ENCODE measurements at places on chromosomes 5 and 9.
A peak's percentile ranks its signal among the peaks of the same experiment; 100 is the strongest.

- no peak for DNase-seq
Measured at GRCh38 chr5:110268283-110268682, 458.2 kb downstream of the TMEM232 start.

- no peak for DNase-seq
Measured at GRCh38 chr9:106801816-106802215, 61.1 kb upstream of the ZNF462 start.

DNA sequence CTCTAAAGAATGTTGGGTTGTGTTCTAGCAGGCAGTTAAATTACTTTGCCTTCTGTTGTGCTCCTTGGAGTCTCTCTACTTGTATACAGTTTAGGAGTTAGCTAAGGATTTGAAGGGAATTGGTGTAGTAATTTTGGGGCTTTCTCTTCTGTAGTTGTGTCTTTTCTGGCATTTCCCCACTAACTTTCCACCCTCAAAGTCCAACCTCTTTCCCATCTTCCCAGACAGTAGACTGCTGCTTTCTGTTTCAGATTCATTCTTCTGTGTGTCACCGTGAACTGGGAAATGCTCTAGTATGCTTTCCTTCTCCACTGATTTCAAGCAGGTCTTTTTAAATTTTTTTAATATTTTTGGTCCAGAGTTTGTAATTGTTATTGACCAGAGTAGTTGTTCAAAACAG is 4.5 kb upstream of the ANGPTL2 start:
- no peak for DNase-seq

DNA sequence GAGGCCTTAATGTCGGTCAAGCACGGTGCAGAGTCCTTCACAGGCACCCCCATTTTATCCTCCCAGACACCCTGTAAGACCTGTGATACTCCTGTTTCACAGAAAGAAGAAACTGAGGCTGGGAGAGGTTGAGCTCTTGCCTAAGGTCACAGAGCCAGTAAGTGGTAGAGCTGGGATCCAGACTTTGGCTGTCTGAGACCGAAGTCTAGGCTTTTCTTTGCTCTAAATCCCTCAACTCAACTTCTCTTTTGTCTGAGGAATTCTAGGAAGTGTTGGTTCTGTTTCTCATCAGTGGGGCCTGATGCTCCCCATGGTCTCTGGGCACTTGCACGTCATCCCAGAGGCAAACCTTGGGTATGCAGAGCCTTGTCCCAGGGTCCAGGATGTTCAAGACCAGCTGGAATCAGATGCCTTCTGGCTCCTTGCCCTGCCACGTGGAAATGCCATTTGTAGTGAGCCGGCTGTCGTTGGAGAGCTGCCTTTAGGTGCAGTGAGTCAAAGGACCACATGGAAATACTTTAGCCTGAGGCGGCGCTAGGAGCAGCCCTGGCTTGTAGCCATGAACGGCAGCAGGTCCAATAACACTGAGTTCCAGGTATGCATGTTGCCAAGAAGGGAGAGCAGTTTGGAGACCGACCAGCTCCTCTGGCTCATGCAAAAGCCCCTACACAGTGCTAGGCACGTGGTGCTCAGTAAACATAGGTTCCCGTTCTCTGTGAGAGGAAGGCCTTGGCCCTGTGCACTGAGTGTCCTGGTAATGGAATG is 9.2 kb downstream of the DCANP1 start:
- no peak for DNase-seq

GRCh38 chr9:36402536-36402935 is 2.5 kb upstream of the RNF38 start:
- DNase-seq = no peak

DNA sequence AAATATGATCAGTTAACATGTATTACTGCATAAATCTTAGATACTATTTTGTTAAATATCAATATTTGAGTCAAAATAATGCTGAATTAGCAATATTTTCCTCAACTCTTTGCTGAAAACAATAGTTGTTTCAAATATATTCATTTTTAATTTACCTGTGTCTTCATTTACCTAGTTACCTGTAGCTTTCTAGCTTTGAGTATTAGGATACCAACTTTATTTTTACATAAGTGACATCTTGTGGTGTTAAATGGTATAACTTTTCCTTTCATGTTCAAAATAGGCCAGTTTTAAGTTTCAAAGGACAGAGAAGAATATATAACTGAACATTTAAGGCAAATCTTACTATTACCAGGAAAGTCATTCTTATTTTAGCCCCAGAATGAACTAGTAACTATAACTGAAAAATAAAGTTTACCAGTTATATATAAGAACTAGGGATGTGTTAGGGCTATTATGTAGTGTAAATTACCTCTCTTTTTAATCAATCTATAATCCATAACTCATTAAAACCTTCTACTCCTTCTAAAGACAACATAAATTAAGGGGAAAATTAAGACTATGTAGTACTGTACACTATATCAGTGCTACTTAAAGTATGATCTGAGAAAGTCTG is 25.3 kb downstream of the AP3B1 start:
- DNase-seq = no peak

DNA sequence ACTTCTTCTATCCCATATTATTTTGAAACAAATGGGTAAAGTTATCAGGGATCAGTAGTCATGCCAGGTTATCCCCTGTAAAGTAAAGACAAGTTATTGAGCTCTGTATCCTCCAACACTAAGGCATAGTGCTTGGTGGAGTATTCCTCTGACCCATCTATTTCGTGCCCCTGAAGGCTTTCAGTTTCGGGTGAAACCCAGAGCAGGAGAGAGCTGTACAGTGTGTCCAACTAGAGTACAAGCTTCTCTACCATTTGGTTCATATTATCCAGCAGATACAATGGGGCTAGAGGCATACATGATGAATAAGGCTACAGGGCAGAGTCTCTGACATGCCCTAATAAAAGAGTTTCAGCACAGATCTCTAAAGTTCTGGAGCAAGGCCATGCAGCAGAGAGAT is 3.2 kb upstream of the SLC22A4 start:
- DNase-seq = no peak

DNA sequence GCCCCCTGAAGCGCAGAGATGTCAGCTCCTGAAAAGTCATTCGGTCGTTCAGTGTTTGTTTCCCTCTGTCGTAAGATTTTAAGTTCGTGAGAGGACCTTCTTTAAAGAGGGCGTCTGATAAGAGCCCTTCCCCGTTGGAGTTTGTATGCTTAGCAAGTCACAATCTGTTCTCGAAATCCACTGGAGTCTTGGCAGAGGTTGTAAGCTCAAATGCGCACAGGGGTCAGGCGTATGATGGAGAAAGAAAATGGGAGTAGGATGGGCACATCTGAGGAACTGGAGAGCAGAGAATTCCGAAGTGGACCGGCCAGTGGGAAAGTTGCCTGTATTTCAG is 710 bp downstream of the HSD17B4 start:
- DNase-seq = no peak

DNA sequence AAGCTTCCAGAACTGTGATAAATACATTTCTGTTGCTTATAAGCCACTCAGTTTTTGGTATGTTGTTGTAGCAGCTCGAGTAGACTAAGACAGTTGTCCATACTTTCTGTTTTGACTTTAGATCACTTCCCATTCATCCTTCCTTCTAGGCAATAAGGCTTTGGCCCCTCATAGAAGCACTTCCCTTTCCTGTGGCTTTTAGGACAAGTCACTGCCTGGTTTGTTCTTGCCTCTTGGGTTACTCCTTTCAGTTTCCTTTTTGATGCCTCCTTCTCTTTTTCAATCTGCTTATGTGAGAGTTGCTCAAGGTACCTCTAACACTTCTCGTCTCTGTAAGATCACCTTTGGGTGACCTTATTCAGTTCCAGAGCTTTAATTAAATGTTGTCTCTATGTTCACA is 72.4 kb upstream of the NTRK2 start:
- DNase-seq = no peak

DNA sequence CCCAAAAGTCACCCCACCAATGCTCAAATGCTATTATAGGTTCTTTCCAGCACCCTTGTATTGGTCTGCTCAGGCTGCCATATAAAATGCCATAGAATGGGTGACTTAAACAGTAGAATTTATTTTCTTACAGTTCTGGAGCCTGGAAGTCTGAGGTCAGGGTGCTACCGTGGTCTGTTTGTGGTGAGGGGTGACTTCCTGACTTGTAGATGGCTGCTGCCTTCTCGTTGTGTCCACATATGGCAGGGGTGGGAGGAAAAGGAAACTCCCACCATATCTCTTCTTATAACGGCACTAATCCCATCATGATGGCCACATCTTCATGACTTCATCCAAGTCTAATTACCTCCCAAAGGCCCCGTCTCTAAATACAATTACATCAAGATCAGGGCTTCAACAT is 257.8 kb upstream of the TARS1 start:
- DNase-seq = no peak

DNA sequence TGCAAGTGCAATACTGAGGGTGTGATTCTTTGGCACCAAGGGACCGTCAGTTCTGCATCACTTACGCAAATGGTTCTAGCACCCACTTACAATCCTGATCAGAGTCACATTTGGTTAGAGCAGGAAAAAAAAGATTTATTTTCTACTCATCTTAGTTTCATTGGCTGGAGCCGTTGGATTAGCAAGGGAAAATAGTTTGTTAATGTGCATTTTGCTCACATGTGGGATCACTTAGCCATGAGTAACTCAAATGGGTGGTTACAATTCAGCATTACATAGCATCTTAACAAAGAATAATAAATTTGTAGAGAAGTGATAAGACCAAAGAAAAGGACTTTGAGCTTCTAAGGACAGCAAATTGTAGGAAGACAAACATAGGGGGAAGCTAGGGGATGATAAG is 216.9 kb downstream of the AUH start:
- DNase-seq = no peak

GRCh38 chr9:98569491-98569890 is 139.2 kb downstream of the GABBR2 start:
- DNase-seq = no peak

GRCh38 chr5:68245319-68245718 is 29.8 kb downstream of the PIK3R1 start:
- no peak for DNase-seq

GRCh38 chr5:43301653-43302091 is 11.5 kb downstream of the HMGCS1 start:
- DNase-seq = no peak

- DNase-seq = no peak
Measured at GRCh38 chr5:36357391-36357975, 55.8 kb upstream of the RANBP3L start.

GRCh38 chr9:132243156-132244074 is 81.6 kb downstream of the NTNG2 start:
- DNase-seq = no peak

- no peak for DNase-seq
Measured at GRCh38 chr9:1219284-1219683, 169.1 kb downstream of the DMRT2 start.

DNA sequence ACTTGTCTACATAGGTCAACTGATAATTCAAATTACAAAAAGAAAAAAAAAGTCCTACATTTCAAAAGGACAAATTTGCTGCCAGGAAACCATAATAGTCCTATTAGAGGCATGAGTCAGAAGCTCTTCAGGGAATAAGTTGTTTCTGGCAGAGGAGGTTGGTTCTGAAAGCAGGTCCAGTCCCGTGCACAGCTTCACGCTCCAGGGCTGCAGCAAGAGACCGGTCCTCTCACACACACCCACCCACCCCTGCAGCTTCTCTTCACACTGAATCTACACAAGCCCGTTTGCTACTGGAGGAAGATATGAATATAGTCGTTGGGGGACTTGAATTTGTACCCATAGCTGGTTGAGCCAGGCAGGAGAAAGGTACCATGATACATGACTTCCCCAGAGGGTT is 36.9 kb upstream of the SLC1A3 start:
- no peak for DNase-seq

DNA sequence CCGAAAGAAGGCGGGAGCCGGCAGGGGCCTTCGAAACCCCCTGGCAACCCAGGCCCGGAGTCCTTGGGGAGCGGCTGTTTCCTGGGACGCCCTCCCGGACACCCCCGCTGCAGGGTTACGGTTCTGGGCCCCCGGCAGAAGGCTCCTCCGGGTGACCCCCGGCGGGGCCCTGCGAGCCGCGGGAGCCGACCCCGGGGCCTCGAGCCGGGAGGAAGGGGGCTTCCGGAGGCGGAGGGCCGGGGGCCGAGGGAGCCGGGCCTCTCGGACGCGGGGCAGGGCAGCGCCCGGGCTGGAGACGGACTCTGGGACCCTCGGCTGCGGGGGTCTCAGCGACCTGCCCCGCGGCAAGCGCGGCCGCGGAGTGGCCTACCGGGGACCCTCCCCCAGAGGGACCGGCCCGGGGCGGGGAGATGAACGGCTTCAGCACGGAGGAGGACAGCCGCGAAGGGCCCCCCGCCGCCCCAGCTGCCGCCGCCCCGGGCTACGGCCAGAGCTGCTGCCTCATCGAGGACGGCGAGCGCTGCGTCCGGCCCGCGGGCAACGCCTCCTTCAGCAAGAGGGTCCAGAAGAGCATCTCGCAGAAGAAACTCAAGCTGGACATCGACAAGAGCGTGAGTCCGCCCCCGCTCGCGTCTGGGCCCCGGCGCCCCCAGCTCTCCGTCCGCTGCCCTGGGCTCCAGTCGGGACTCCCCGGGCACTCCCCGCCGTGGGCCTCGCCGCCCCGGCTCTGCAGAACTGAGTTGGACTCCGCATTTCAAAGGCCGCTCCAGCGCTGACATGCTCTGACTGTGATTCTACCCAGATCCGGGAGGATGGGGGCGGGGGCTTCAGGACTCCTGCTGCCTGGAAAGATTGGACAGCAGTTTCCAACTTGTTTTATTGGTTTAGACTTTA is 645 bp downstream of the SAP30L start:
- peak; percentile 20 for DNase-seq

DNA sequence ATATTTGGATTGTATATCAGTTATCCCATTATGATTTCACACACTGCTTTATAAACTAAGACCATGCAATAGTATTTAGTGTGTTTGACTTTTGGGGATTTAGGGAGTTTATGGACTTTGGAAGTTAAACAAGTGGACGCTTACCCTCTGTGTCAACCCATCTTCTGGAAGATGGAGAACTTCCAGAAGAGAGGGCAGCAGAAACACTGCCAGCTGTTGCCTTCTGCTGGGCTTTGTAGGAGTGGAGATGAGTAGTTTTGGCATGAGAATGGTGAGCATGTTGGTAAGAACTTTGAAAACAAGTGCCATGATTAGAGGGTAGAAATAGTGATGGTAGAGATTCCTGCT is 2.2 kb downstream of the DNAJC25 start:
- no peak for DNase-seq

DNA sequence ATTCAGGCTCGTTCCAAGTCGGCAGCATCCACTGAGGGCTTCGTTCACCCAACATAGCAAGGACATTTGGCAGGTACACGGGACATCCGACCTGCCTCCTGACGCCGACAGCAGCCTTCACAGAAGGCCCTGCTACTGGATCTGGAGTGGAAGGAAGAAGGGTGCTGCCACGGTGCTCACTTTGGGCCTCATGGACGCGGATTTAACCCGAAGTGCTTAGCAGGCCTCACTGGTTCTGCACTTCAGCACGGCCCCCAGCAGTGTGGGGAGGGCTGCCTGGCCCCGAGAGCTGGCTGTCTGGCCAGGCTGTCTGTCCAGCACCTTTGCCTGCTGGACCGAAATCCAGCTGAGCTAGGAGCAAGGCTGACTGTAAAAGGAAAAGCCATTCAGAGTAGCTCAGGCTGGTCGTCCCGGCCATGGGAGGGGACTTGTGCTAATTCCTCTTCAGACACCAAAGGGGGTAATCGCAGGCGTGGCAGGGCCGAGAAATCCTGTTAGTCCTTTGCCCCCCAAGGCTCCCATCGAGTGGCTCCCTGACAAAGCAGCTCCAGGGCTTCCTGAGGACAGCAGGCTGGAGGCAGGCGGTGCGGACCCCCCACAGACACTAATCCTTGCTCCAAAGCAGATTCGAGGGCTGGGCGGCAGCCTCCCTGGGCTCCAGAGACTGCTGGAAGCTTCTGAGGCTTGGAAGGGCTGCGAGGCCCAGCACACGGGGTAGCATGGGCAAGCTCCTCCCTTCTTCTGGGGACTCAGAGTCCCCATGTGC is 11.1 kb upstream of the RXRA start:
- DNase-seq = no peak
